Activated CD8-positive, alpha-beta T cell treated with anti-CD3 and anti-CD28 coated beads for 36 hours (primary cell): ENCODE measurements at places on chromosomes 6 and 20.
A peak's percentile ranks its signal among the peaks of the same experiment; 100 is the strongest.

DNA sequence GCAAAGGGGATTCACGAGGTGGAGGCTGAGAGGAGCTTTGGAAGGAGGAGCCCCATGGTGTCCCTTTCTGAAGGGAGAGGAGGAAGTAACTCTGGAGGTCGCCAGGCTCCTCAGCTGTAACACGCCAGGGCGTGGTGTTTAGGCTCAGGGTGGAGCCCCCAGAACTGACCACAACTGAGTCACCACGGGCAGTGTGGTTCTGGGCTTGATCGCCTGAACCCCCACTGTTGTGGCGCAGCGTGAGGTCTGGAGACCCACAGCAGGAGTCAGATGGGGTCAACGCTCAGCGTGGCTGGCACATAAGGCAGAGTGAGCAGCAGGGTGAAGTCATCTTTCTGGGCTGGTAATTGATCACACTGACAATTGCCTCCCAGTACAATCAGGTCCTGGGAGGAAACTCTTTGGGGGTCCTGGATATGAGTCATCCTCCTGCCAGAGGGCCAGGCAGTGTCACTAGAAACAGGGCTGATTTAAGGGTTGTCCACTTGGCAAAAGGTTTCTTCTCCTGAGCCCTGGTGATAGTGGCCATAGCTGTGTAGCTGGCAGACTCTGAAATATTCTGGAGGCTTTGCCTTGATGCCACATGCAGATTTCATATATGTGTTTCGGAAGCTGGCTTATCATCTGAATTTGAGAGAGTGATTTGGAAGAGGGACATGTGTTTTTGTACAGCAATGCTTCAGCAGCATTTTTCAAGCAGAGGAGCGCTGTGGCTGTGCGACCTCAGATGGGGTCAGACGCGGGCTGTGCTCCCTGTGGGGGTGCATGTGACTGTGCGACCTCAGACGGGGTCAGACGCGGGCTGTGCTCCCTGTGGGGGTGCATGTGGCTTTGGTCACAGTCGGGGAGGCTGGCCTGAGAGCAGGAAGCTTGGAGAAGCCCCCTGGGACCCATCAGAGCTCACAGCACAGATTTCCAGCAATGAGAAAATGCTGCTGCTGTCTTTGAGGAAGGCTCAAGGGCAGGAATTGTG lies 50.0 kb downstream of the SYNJ2 start:
- peak; percentile 85 for DNase-seq

DNA sequence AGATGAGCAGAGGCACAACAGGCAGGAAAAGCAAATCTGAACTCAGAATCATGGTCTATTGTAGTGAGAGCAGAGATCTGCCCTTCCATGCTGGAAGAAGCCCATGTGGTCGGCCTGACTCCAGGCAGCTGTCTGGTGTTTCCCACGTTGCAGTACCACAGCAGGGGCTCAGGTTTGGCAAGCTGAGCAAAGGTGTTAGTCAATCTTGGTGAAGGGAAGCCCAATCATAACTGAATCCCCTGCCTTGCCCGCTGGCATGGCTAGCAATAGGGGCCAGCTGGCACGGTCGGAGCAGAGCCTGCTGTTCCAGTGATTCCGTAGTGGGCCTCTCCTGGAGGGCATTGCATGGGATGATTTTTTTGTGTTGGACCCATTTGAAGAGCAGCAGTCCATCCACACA lies 17.8 kb upstream of the CCR6 start:
- no peak for DNase-seq

DNA sequence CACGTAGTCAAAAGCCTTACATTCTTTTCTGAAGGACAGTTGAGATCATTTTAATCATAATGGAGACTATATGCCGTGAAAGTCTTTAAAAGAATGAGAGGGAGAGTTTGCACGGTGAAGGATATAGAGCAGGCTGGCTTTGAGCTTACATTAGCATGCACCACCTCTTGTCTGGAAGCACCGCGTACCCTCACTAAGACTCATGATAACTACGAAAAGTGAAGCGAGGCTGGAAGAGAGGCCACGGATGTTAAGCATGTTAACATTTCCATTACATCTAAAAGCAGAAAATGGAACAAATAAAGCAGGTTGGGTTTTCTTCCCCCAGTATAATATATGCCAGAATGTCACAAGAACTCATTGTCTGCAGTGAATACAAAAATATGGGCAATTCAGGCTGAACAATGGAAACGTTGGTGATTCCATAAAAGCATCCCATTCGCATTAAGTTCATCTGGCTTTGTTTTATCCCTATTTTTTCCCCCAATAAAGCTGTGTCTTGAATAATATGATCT lies 40.6 kb upstream of the NKX2-2 start:
- DNase-seq, result no peak

- no peak for DNase-seq
These were observed 47.5 kb upstream of the BCLAF1 start for GRCh38 chr6:136337121-136337520.

DNA sequence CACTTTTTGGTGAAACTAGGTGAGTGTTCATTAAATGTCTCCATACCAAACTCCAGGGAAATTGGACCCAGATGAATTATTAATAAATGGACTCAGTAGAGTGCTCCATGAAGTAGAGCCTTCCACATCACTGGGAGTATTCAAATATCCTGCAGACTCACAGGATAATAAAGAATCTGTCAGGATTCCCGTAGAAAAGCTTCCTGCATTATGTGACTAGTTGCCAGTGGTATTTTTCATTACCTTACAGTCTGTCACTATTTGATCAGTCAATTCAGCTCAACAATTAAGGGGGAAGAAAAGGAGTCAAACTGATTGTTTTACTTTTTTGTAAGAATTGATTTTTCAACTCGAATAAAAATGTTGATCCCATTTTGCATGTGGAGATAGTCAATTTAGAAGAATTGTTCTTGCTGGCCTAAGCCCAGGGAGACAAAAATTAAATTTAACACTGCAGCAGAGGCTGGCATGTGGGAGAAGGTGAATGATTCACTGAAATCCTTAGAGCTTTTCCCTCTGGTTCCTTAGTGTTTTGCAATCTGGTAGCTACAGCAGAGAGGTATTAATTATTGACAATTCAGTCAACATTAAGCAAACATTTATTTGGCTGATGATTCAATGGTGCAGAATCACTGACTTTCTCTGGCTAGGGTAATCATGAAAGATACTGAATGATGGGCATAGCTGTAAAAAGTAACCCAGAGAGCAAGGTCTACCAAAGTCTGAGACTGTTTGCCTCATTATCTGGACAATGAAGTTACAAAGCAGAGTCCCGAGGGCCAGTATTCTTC lies 442.4 kb downstream of the CD83 start:
- DNase-seq, result no peak

- DNase-seq, result no peak
These were observed 1.4 kb downstream of the NCOA6 start for GRCh38 chr20:34824026-34824425.

DNA sequence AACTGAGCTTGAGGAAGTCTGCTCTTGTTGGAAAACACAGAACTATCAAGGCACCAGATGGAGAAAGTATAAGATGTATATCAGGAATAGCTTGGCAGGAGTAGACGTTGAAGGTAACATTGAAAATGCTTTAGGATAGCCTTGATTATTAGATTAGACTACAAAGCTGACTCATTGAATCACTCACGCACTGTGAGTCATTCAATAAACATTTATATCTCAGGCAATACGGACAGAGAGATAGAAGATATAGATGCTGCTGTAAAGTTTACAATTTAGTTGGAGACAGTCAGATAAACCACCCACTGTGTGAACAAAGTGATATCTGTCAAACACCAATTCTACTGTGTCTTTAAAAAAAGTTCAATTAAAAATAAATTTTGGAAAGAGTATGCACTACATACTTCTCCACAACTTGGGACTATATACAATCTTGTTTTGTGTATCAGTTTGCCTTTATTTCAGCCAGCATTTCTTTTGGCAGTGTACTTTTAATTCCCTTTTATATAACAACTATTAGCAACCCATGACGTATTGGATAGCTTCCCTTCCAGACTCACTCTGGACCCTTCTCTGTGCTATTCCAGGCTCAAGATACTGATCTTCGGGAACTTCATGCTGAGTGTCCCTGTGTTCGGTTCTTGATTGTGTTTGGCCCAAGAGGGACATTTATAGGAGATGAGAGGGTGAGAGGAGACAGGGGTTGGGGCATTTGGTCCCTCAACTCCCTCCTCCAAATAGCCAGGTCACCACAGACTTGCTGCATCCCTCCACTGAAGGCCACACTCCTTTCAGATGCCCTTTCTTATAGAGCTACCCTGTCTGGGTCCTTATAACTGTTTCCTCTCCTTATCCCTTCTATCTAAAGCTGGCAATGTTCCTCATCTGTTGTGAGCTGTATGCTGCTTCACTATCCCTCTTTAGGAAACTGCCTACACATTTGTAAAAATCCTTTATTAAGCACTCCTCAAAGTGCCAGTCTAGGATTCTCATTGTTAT lies 176.6 kb upstream of the PTPRK start:
- no peak for DNase-seq

- DNase-seq, result no peak
These were observed 31.5 kb upstream of the MICB start for GRCh38 chr6:31466466-31466865.

DNA sequence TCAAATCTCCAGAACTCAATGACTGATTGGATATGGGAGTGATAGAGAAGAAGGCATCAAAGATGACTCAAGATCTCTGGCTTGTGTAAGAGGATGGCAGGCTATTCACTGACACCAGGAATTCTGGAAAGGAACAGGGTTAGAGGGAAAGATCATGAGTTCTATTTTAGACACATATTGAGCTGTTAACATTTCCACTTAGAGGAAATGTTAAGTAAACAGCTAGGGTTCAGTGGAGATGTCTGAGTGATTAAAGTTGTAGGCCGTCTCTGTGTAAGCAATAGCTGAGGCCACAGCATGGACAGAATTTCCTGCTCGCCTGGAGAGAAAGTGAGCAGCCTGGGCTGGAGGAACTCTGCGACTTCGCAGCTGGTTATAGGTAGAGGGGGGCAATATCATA lies 21.0 kb downstream of the ZC3H12D start:
- no peak for DNase-seq

GRCh38 chr6:111740506-111740905 lies 132.7 kb downstream of the FYN start:
- DNase-seq, result no peak

- DNase-seq, result no peak
These were observed 2.3 kb upstream of the OOEP start for GRCh38 chr6:73371984-73372383.

DNA sequence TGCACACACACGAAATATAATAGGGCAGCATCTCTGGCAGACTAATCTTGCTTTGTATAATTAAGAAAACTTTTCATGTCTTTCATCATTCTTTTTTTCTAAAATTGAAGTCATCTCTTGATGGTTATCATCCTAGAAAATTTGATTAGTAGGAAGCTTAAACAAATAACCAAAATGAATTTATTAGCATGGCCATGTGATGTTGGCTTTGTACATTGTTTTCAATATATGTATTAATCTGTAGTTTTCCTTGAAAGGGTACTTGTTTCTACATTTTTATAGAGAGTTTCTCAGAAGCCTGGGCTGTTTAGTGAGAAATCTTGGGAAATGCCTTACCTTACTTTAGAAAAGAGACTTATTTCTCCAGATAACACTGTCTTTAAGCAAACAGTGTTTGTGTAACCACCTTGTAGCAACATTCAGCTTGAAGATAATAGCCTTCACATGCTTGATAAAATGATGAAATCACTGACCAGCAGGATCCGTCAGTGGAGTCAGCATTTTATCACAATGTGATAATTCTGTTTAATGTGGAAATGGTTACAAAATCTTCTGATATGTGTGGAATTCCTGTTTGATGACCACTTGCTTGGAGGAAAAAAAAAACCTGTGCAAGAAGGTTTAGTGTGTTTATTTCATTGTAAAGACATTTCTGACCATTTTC lies 147.8 kb downstream of the MACROD2 start:
- no peak for DNase-seq
